CD4-positive, alpha-beta T cell treated with Interleukin-6 at 100 ng/mL for 8 hours (primary cell): ENCODE measurements at places on chromosomes 11 and 22.
A peak's percentile ranks its signal among the peaks of the same experiment; 100 is the strongest.

GRCh38 chr11:108743851-108744250 lies 79.0 kb downstream of the DDX10 start:
- no peak for DNase-seq

- DNase-seq: peak; percentile 41
These were observed 5.3 kb downstream of the BIRC3 start for GRCh38 chr11:102322560-102322959.

DNA sequence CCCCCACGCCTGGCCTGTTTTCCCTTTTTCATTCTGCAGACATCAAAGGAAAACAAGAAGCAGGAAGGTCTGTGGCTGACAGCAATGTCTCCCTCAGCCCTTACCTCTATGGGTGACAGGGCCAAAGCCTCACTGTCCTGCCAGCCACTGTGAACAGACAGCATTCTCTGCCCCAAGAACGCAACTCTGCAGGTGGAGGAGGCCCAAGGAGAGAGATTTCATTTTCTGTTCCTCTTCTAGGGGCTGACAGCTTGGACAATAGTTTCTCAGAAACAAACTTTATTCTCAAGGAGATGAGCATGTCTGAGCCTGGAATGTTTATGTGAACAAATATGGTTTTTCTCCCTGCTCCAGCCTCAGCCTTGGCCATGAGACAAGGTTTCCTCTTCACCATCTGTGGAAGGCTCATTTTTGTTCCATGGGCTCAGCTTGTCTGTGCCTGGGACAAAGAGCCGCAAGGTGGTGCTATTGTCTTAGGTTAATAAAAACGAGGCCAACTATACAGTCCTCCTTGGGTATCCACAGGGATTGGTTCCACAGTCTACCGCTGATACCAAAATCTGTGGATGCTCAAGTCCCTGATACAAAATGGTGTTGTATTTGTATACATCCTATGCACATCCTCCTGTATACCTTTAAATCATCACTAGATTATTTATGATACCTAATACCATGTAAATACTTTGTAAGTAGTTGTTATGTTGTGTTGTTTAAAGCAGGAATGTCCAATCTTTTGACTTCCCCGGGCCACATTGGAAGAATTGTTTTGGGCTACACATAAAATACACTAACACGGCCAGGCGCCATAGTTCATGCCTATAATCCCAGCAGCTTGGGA lies 5.8 kb downstream of the PIWIL3 start:
- DNase-seq: peak; percentile 20

GRCh38 chr11:94926271-94926625 lies 47.1 kb downstream of the CWC15 start:
- no peak for DNase-seq

- DNase-seq: no peak
These were observed 1.1 kb upstream of the ENTHD1 start for GRCh38 chr22:39894554-39895092.

DNA sequence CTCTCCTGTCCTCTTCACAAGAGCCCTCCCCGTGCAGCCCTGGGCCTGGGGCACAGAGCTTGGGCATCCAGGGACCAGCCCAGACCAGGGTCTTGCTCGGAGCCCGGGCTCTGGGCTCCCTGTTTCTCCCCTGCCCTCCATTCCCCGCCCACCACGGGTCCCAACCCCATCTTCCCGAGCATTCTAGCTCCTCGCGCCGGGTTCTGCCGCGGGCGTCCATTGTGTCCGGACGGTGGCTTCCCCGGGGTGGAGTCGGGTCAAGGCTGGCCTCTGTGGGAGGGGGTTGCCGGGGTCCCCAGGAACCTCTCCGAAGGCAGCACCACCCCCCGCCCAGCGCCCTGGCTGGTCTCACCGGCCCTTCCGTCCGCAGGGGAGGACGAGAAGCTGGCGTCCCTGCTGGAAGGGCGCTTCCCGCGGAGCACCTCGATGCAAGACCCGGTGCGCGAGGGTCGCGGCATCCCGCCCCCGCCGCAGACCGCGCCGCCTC lies 18.1 kb upstream of the ACR start:
- DNase-seq: no peak

GRCh38 chr11:66866007-66866406 lies 9.1 kb downstream of the LRFN4 start:
- no peak for DNase-seq

- no peak for DNase-seq
These were observed 393.5 kb downstream of the TBC1D22A start for GRCh38 chr22:47155912-47156311.

GRCh38 chr22:35477911-35478582 lies 62.6 kb upstream of the RASD2 start:
- no peak for DNase-seq

DNA sequence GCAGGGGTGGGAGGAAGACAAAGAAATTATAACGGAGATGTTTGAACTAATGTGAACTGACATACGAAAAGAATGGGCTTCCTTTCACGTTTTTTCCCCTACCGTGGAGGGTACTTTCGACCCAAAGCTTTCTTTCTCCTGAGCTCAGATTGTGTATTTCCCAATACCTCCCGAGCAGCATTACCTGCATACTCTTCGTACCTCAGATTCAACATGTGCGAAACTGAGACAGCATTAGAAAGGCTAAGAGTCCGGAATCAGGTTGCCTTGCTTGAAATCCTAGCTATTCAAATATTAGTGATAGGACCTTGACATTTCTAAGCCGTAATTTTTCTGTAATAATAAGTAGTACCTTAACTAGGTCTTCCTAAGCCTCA lies 778 bp upstream of the PAK1 start:
- DNase-seq: no peak

GRCh38 chr11:46119352-46120216 lies 1.7 kb downstream of the PHF21A start:
- peak; percentile 59 for DNase-seq

DNA sequence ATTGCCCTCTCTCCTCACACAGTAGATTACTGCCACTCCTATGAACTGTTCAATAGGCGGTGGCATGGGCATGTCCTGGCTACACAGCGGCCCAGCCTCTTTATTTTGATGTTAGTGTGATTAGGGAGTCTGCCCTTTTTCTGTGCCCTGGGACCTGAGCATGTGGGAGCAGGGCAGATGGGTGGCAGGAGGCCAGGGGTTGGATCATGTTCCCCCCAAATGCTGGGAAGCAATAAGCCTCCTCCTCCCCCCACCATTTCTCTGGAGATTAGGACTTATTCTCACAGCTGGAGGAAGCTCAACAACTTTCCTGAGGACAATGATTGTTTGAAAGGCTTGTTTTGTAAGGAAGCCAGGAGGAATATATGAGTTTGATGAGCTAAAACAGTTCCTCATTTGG lies 848 bp downstream of the HEPN1 start:
- no peak for DNase-seq

- DNase-seq: no peak
These were observed 8.7 kb upstream of the HEPACAM start for GRCh38 chr11:124944565-124944964.

DNA sequence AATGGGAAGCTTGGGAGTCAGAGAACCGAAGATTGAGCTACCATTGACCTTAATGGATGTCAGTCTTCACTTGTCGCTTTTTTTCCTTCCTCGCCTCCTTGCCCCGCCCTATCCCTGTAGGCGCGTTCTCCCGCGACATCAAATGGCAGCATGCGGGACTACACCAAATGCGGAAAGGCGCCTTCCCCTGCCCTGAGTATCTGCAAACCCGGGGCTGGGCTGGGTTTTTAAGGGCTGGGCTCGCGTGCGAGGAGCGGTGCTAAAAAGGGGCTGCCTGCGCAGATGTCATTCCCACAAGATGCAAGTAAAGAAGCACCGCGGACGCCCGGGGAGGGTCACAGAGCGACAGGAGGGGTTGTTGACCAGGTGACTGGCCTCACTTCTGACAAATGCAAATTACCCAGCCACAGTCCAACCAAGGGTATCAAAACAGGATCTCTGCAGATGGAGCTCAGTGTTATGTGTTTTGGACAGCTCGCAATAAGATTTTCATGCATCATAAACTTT lies 4.7 kb upstream of the FAM111B start:
- DNase-seq: peak; percentile 46

DNA sequence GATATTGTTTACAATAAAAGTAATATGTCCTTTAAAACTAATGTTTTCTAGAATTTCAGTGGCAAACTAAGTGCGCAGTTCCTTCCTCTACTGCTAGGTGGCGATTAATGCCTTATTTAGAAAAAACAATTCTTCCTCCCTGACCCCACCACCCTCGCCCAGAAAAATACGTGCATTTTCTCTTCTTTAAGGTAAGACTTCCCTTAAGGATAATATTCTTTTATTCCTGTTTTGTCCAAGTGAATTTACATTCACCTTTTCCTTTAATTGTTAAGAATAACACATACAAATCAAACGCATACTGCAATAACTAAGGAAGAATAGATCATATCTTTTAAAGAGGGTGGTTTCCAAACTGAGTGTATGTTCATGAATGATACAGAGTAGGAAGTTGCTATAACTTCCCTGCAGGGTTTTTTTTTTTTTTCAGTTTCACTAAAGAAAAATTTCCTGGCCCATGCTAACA lies 17.0 kb upstream of the PSMA1 start:
- DNase-seq: peak; percentile 40

DNA sequence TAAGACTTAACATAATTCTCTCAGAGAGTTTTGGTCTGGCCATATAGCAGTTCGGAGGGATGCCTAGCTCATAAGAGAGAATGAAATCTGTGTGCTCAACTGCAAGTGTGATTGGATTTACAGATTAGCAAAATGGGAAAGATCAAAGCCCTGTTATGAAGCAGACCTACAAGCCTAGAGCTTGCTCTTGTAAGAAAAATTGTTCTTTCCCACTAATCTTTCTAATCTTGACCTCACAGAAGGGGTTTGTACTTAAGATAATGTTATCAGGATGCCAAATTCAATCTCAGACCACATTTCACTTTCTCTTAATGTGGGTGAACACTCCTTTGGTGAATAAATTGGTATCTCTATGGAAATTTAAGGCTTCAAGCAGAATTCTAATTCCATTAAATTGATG lies 267.2 kb downstream of the RAB38 start:
- DNase-seq: no peak

DNA sequence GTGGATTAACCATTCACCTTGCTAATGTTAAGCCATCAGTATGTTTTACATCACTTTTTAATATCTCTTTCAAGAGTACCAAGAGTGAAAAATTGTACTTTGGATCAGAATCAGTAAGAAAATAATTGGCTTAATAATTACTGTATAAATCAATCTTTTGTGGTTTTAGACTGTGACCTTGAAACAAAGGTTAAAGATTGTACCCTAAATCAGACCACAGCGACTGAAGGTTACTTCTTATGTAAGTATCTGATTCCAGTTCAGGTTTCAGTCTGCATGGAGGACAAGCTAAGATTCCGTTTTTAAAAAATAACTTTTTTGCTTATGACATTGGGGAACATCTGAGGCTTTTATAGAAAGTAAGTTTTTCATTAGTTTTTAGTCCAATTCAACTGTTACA lies 18.9 kb downstream of the CAT start:
- DNase-seq: no peak

DNA sequence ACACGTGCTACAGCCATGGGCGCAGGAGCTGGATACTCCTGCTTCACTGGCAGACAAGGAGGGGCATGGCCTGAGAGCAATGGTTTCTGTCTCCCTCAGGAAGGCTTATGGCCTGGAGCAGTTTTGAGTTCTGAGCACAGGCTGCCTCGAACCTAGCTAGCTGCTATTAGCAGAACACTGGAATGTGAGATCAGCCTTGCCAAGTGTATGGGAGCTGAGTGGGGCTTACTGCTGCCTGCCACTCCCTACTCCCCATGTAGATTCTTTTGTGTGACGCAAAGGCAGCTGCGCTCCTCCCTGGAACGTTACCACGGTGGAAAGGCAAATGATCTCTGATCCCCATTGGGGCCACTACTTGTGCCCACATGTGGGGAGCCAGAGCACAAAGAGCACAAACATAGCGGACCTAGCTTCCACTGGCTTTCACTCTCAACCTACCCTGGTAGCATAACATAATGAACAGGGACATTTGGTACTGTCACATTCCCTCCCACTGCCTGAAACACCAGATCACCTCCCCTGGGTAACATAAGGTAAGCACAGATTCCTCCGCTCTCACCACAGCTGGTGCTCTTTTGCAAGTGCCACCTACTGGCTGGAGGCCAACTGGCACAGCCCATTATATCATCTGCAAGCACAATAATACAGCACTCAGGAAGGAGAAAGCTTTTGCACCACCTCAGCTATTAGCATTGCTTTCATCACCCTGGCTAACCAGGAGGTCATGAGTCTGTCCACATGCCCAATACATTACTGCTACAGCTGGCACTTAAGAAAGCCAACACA lies 84.6 kb upstream of the GUCY1A2 start:
- DNase-seq: no peak

DNA sequence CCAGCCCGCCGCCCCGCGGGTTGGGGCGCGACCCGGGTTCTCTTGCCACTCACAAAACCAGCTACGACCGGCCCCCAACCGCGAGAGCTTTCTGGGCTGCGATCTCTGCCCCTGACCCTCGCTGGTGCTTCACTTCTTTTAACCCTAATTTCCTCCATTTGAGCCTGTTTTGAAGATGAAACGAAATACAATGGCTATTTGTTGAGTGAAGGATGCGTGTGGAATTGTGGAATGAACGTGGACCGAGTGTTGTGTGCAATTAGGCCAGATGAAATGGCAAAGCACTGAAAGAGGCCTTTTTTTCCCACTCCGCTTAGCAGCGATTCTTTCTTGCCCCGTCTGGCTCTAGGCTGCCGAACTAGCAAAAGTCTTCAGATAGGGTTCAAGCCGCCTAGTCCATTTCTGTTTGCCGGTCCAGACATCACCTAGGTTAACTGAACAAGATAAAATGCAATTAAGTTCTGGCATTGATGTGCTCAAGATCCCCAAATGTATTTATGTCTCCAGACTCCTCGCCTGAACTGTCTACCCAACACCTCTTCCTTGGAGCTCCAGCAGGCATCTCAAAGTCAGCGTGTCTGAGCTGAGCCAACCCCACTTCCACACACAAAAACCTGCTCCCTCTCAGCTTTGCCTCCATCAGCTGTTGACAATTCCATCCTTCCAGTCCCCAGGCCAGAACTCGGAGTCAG lies 471 bp upstream of the TMEM184B start:
- no peak for DNase-seq

DNA sequence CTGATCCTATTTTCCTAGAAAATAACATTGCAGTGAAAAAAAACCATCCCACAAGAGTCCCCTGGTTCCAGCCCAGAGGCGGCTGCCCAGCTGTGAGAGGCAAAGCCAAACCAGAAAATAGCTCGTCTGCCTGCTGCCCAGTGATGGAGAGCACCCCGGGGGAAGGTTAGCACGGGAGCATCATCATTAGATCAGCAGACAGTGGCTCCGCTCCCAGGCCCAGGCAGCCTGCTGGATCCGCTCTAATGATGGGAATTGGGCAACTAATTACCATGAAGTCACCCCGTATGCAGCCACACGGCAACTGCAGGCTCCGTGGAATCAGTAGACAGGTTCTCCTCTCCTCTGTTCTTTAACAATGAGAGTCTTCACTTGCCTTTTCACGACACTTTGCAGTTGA lies 17.1 kb upstream of the B3GAT1 start:
- DNase-seq: no peak

- DNase-seq: peak; percentile 85
These were observed 798 bp downstream of the AMPD3 start for GRCh38 chr11:10455637-10456487.

DNA sequence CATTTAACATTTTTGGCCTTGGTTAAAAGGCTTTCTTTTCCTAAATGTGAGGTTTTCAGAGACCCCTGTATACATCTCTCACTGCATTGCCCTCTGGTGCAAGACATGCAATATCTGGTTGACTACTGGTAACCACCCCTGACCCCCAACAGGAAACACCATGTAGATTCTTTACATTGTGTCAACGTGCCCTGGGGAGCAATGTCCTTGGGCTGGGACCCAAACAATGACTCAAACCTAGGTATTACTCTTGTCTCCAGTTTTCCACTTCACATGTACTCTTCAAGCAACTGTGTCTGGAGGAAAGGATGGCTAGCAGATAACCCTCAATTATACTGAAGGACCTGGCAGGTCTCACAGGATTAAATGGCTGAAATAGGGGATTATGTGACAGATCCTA lies 1.1 kb upstream of the GPR83 start:
- no peak for DNase-seq
